Bronchial epithelial cell (primary cell): ENCODE measurements at places on chromosomes 16 and 17.

GRCh38 chr17:42748908-42749798 is 4.3 kb upstream of the EZH1 start:
- no peak for DNase-seq

DNA sequence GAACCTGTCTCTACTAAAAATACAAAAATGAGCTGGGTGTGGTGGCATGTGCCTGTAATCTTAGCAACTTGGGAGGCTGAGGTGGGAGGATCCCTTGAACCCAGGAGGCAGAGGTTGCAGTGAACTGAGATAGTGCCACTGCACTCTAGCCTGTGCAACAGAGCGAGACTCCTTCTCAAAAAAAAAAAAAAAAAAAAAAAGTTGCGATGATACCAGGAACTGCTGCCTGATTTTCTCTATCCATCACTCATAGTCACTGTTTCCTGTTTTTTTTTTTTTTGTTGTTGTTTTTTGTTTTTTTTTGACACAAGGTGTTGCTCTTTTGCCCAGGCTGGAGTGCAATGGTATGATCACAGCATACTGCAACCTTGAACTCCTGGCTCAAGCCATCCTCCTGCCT is 59.2 kb downstream of the ABCC1 start:
- no peak for DNase-seq

- DNase-seq, result no peak
These were observed 239.2 kb downstream of the PRKCA start for GRCh38 chr17:66541461-66542128.

DNA sequence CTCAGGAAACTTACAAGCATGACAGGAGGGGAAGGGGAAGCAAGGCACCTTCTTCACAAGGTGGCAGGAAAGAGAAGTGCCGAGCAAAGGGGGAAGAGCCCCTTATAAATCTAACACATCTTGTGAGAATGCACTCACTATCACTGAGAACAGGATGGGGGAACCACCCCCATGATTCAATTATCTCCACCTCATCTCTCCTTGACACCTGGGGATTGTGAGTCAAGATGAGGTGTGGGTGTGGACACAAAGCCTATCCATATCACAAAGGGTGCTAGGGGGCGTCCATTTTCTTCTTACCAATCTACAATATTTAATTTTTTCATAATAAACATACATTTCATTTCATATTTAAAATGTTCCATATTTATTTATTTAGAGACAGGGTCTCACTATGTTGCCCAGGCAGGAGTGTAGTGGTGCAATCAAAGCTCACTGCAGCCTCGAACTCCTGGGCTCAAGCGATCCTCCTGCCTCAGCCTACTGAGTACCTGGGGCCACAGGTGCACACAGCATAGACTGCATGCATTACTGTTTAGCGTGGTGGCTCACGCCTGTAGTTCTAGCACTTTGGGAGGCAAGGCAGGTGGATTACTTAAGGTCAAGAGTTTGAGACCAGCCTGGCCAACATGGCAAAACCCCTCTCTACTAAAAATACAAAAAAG is 26.5 kb upstream of the FAAP100 start:
- peak; percentile 80 for DNase-seq

DNA sequence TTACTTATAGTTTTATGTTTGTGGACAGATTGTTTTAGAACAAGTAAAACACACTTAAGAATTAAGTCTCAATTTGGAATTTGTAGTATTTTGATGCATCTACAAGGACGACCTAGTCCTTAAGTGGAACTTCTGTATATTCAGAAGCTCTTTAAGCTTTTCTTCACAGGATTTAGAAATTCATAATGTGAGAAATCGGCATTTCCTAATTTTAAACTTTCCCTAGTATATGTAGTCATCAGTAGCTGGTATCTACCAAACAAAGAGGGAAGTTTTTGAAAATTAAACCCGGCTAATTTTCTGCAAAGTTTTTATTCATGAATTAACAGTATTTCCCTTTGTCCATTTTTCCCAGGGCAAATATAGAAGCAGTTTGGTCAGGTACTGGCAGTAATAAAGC is 203.6 kb downstream of the CDRT15L2 start:
- DNase-seq, result no peak

DNA sequence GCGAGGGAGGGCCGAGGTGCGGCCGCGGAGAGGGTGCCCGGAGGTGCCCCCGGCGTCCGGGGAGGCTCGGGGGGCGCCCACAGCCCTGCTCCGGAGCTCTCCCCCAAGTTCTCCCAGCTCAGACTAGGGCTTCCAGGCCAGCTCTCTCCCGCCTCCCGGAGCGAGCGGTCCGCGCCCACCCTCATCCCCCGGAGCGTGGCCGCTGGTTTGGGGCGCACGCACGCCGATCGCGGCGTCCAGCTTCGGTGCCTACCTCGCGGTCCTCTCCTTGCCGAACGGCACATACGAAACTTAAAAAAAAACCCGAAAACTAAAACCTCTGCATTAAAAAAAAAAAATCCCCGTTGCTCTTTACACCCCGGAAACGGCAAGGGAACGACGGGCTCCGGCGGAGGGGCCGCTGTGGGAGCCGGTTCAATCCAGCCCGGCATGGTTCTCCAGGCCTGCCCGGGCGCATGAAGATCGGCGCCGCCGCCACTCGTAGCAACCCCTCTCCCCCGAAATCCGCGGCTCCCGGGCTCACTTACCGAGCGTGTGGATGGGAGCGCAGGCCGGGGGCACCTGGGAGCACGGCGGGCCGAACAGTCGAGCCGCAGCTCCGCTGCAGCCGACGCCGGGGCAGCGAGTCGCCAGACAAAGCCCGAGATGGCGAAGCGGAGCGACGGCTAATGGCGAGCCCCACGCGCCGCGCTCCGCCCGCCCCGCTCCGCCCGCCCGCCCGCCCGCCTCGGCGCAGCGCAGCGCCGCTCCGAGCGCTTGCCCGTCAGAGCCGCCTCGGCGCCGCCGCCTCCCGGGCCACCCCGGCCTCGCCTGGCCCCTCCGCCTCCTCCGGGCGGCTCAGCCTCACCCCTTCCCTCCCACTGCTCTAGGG is 973 bp upstream of the UBTF start:
- DNase-seq, result no peak

DNA sequence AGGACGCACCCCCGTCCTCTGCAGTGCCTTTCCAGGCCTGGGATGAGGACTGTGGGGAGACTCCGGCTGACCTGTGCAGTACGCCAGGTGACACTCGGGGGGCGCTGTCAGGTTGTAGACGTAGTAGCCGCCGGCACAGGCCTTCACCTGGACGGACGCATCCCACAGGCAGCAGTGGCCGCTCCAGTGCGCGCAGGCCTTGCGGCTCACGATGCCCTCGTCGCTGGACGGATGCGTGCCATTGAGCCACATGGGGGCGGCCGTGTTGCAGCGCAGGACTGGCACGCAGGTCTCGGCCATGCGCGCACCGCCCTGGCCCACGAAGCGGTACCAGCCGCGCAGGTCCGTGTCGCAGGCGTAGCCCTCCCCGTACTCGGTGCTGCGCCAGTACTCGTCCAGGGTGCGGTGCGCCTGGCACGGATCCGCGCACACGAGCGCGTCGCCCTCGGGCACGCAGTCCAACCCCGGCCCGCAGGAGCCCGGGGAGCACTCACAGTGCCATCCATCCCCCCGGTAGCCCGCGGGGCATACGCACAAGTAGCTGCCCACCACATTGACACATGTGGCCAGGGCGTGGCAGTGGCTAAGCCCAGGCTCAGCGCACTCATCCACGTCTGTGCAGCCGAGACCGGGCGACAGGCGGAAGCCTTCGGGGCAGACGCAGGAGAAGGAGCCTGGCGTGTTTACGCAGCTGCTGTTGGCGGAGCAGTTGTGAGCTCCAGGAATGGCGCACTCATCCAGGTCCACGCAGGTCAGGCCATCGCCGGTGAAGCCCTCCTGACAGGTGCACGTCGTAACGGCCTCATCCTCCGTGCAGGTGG is 3.9 kb downstream of the UMOD start:
- no peak for DNase-seq

GRCh38 chr17:83004791-83005380 is 74.5 kb upstream of the METRNL start:
- DNase-seq, result no peak

DNA sequence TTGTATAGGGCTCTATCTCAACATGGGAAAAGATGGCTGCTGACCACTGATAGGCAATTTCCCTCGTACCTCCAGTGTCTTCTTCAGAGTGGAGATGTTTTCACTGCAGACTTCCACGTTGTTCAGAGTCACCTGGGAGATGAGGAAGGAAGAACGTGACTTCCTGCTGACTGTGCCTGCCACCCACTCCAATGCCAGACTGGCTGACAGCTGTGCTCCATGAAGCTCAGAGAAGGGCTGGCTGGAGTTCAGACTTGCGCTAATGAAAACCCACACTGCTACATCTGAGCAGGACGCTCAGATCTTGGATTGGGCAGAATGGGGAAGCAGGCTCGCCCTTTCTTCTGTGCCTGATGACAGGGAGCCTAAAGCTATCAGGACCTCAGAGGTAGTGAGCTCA is 33.1 kb downstream of the COG4 start:
- DNase-seq, result no peak

DNA sequence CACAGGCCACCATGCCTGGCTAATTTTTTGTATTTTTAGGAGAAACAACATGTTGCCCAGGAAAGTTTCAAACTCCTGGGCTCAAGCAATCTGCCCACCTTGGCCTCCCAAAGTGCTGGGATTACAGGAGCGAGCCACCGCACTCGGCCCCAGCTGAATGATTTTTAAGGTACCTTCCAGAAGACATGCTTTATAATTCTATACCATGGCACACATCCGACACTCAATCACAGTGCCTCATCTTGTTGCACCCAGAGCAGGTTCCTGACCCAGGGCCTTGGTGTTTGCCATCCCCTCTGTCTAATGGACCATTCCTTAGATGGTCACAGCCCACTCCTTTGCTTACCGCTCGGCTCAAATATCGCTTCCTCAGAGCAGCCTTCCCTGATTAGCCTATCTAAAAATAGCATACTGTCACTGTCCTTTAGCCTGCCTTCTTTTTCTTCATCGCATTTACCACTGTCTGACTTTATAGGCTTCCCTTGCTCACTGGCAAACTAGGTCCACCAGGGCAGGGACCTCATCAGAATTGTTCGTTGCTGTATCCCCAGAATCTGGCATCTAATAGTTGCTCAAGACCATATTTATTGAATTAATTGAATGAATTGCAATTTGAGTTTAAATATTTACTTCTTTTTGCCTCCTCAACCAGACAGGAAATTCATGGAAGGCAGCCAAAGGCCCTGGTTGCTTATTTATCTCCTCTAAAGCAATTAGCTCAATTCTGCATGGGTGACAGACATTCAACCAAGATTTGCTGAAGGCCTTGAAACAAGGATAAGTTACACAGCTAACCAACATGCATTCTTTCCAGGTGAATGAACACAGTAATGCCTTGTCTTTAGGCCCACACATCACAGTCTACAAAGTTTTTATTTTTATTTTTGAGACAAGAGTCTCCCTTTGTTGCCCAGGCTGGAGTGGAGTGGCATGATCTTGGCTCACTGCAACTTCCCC is 6.3 kb upstream of the TENT4B start:
- no peak for DNase-seq

- DNase-seq, result peak; percentile 76
These were observed 83.5 kb downstream of the ADCY9 start for GRCh38 chr16:4032768-4033167.

- DNase-seq, result no peak
These were observed 15.7 kb upstream of the RNF213 start for GRCh38 chr17:80244871-80245509.
